Inflammatory macrophage treated with lipopolysaccharide for 4 hours (primary cell): ENCODE measurements at places on chromosomes 16 and 17.

DNA sequence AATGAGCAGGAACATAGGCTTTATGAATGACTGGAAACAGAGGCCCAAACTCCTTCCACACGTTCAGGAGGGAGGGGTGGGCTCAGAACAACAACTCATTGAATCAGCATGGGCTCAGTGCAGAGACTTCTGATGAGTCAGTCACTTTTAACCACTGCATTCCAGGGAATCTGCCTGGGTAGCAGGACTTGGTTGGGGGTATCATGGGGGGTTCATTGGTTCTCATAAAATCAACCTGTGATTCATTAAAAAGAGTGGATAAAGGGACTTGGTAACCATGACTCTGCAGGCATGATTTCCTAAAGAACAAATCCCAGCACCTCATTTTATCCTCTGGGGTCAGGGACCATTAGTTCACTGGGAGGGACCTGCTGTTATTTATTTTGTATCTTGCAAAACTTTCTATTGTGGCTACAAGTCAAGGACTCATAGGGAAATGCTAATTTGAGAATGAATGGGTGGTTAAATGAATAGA lies 13.8 kb downstream of the ITGB3 start:
- no peak for DNase-seq

DNA sequence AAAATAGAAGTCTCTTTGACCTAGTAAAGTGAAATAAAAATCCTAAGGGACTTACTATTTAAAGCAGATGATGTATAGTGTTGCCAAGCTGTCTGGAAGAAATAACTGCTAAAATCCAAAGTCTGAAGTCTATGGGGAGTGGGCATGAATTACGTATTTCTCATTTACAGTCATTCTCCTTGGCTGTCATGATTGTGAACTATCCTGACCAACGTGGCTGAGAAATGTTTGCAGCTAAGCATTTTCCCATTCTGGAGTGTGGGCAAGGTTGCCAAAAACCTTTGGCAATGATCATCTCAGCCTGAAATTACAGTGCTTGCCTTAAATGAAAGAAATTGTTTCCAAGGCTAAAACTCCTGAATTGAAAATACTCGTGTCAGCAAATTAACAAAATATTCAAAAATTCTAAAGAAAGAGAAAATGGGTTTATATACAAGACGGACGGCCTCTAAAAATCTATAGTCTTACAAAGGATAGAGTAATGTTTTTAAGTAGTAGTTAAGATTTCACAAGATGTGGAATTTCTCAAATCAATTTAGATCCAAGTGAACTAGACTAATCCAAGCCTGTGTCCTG lies 77.0 kb downstream of the CACNG1 start:
- DNase-seq, result no peak

DNA sequence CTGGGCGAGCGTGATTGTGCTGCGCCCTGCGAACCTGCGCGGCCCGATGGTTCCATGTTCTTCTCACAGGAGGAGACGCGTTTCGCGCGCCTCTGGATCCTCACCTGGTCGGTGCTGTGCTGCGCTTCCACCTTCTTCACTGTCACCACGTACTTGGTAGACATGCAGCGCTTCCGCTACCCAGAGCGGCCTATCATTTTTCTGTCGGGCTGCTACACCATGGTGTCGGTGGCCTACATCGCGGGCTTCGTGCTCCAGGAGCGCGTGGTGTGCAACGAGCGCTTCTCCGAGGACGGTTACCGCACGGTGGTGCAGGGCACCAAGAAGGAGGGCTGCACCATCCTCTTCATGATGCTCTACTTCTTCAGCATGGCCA lies 1.0 kb downstream of the FZD2 start:
- DNase-seq, result no peak

- DNase-seq, result no peak
These were observed 2.4 kb upstream of the SLC47A2 start for GRCh38 chr17:19718613-19719354.

DNA sequence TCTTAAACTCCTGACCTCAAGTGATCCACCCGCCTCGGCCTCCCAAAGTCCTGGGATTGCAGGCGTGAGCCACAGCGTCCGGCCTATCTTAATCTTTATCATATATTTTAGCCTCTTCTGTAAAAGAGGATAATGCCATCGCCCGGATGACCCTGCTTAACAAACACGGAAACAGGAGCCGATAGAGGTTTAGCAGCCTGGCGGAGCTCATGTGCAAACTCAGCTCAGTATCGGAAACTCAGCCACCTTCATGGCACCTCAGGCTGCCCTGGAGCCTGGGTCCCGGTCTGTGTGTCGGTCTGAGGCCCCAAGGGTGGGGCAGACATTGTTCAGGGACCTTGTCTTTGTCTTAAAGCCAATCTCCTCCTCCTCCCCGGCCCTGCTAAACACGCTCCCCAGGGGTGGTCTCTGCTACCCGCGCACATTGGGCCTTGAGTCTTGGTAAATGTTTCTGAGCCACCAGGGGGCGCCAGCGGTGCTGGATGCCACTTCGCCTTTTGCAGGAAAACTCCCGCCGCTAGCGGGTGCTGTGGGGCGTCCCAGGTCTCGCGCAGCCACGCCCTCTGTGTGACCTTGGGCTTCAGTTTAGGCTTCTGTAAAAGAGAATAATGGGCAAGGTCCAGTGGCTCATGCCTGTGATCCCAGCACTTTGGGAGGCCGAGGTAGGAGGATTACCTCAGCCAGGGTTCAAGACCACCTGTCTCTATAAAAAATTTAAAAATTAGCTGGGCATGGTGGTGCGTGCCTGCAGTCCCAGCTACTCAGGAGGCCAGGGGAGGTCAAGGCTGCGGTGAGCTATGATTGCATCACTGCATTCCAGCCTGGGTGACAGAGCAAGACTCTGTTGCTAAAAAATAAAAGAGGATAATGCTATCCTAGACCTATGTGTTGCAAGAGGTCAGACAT lies 2.7 kb downstream of the CETP start:
- DNase-seq, result peak; percentile 91
